ENCODE measurements at places on chromosomes 7 and 10. TPM values are rescaled to one million over a fixed set of nuclear protein-coding genes. Genes with fewer than 3 reads are reported as not detected.

DNA sequence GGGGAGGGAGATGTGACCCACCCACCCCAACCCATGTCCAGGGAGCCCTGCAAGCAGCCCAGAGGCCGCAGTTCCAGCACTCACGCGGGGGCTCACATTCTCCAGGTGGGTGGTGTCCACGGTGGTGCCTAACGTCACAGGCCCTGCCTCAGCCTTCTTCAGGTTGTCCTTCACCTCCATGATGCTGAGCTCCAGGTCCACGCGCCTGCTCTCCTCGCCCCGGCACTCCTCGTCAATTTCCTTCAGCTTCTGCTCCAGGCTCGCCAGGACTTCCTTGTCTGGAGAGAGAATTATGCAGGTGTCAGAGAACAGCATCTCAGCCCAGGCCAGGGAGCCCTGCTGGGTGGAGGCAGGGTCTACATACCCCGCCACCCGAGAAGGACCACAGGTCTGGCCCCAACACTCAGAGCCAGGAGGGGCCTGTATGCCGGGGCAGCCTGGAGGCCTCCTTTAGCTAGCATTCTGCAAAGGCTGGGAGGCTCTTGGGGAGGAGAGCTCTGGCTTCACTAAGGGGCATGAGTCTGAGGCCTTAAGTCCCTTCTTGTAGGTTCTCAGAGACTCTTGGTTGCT, 58.2 kb downstream of the VWA2 start:
- no peaks in the 10 kb centered on the region for H3K36me3 ChIP-seq
- H3K27ac ChIP-seq: no peak overlapping the region
- DNase-seq: no peak
- H3K4me1 ChIP-seq: peaks cover 5% of the 10 kb centered on the region
- H3K4me3 ChIP-seq: no peak overlapping the region
- H3K27me3 ChIP-seq: no peaks in the 10 kb centered on the region

DNA sequence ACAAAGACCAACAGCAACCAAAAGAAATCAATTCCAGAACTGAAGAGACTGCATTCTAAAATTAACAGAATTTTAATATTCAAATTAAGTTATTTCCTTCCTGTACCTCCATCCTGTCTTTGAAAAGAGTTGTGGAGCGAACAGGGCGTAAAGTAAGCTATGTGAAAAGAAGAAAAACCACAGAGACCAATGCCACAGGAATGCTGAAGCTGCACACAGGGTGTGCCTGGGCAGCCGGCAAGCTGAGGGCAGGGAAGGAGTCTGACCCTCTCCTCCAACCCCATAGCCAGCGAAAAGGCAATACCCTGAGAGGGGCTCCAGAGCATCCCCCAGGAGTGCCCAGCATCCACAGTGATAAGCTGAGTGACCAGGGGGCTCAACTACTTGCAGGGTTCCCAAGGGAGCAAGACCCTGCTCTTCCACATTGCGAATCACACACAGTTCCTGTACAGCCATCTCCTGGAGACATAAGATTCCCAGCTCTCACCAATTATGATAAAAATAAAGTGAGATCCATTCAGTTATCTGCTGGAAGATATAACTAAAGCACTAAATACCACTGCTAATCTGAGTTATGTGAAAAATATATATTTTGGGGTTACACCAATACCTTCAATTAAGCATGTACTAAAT, 93.8 kb downstream of the PARD3 start:
- H3K27ac ChIP-seq: no peak overlapping the region
- H3K4me1 ChIP-seq: peaks cover 3% of the 10 kb centered on the region
- no peaks in the 10 kb centered on the region for H3K27me3 ChIP-seq

DNA sequence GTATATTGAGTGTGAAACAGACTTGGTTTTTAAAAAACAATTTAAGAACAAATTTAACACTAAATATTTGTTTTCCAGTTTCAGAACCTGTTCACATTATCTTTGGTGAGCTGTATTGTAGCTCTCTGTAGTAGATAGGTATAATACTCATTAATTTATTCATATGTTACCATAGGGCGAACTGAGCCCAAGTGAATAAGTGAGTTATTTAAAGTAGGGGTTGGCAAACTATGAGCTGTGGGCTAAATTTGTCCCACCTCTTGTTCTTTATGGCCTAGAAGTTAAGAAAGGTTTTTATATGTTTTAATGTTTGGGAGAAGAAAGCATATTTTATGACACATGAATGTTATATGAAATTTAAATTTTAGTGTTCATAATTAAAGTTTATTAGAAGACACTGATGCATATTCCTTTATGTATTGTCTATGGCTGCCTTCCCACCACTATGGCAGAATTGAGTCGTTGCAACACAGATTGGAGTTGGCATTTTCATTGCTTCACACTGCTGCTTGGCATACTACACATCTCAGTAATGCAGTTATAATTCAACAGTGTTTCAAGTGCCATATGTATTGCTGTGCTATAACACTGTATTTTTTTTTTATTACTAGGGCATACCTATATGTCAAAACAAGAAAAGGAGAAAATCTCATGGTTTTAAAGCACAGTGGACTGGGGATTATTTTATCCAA, 146.5 kb downstream of the ADK start:
- no peak for DNase-seq
- H3K27me3 ChIP-seq: no peaks in the 10 kb centered on the region
- H3K4me3 ChIP-seq: no peak overlapping the region
- no peaks in the 10 kb centered on the region for H3K36me3 ChIP-seq
- no peak overlapping the region for H3K27ac ChIP-seq
- peaks cover 7% of the 10 kb centered on the region for H3K4me1 ChIP-seq

GRCh38 chr10:99375426-99375825, 46.3 kb downstream of the CNNM1 start:
- H3K27me3 ChIP-seq: no peaks in the 10 kb centered on the region
- no peak for DNase-seq
- no peaks in the 10 kb centered on the region for H3K36me3 ChIP-seq
- H3K4me1 ChIP-seq: no peaks in the 10 kb centered on the region
- H3K27ac ChIP-seq: no peak overlapping the region
- H3K4me3 ChIP-seq: no peak overlapping the region

DNA sequence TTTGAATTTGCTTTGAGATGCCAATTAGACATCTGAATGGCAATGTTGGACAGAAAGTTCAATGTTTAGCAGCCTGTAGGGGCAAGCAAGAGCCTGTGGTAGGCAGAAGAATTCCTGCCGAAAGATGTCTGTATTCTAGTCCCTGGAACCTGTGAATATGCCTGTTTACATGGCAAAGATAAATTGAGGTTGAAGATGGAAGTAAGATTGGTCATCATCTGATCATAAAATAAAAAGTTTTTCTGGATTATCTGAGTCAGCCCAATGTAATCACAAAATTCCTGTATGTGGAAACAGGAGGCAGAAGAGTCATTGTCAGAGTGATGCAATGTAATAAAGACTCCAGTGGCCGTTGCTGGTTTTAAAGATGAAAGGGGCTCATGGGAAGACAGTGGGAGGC, 430.5 kb downstream of the MDFIC start:
- H3K27me3 ChIP-seq: no peaks in the 10 kb centered on the region
- no peak for DNase-seq
- no peaks in the 10 kb centered on the region for H3K36me3 ChIP-seq
- H3K4me1 ChIP-seq: no peaks in the 10 kb centered on the region

ADAM12 gene
- 0.39 TPM for total RNA-seq

FEZF1 gene
- total RNA-seq: not detected

DNA sequence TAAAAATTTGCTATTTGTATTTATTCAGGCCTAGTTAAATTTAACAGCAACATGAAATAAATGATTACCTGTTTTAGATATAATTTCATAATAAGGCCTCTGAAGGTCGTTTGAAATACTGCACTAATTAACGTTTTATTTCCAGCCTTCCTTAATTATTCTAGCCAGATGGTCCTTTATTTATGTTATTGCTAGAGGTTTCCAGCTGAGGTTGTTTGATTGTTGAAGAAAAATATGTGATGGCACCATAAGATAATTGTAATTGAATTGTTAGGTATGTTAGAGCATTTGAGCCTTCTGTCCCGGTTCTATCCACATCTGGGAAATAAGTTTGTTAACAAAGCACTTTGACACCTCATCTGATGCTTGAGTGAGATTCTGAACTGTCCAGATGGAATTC, 556.1 kb downstream of the ATRNL1 start:
- no peak overlapping the region for H3K4me3 ChIP-seq
- H3K27ac ChIP-seq: no peak overlapping the region
- H3K36me3 ChIP-seq: no peaks in the 10 kb centered on the region
- no peaks in the 10 kb centered on the region for H3K4me1 ChIP-seq

- H3K36me3 ChIP-seq: no peaks in the 10 kb centered on the region
- no peak for DNase-seq
- no peaks in the 10 kb centered on the region for H3K4me1 ChIP-seq
- no peak overlapping the region for H3K27ac ChIP-seq
- no peaks in the 10 kb centered on the region for H3K27me3 ChIP-seq
Observed at GRCh38 chr7:89332026-89332425, 536.5 kb upstream of the TEX47 start.

GRCh38 chr10:119725517-119725827, 378 bp upstream of the INPP5F start:
- no peaks in the 10 kb centered on the region for H3K36me3 ChIP-seq
- H3K4me3 ChIP-seq: peak overlapping the region; percentile 82
- DNase-seq: no peak
- H3K27ac ChIP-seq: peak overlapping the region; percentile 95
- H3K4me1 ChIP-seq: peaks cover 28% of the 10 kb centered on the region

- no peak overlapping the region for H3K4me3 ChIP-seq
- no peak for DNase-seq
- no peaks in the 10 kb centered on the region for H3K4me1 ChIP-seq
- H3K27me3 ChIP-seq: no peaks in the 10 kb centered on the region
- no peaks in the 10 kb centered on the region for H3K36me3 ChIP-seq
- H3K27ac ChIP-seq: no peak overlapping the region
Observed at GRCh38 chr7:127021019-127021738, 231.6 kb downstream of the GRM8 start.
